ENCODE measurements at places on chromosomes 2 and 18. TPM values are rescaled to one million over a fixed set of nuclear protein-coding genes. Genes with fewer than 3 reads are reported as not detected.
A peak's percentile ranks its signal among the peaks of the same experiment; 100 is the strongest.

GRCh38 chr2:24768601-24769000 is 24.6 kb downstream of the PTRHD1 start:
- no peak for DNase-seq

GRCh38 chr2:124913868-124914267 is 888.8 kb downstream of the CNTNAP5 start:
- DNase-seq = no peak

DNA sequence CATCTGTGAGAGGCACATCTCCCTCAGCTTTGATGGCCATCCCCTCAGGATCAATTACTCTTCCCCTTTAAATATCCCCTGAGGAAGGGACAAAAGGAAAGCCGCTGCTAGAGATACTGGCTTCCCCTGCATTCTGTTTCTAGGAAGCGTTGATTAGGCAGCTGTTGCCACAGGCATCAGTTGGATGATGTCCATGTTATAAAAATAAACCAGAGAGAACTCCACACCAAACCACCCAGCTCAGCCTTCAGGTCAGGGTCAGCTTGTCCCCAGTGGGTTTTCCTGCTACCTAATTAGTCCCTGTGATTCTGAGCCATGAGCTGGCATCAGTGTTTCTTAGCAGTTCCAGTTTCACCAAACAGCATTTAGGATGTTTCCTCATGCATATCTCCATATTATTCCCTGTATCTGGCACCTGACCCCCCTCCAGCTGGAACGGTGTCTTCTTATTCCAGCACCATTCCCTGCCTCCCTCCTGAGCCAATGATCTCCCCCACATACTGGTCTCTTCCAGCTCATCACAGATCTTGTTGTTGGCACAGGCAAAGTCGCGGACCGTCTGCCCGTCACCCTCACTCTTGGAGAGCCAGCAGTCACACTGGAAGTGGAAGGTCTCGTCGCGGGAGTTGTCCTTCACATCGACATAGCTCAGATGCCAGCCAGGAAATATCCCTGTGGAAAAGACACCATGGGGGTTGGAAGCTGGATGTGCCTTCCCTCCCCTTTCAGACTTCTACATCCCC is 168.4 kb downstream of the LOXHD1 start:
- no peak for DNase-seq

DNA sequence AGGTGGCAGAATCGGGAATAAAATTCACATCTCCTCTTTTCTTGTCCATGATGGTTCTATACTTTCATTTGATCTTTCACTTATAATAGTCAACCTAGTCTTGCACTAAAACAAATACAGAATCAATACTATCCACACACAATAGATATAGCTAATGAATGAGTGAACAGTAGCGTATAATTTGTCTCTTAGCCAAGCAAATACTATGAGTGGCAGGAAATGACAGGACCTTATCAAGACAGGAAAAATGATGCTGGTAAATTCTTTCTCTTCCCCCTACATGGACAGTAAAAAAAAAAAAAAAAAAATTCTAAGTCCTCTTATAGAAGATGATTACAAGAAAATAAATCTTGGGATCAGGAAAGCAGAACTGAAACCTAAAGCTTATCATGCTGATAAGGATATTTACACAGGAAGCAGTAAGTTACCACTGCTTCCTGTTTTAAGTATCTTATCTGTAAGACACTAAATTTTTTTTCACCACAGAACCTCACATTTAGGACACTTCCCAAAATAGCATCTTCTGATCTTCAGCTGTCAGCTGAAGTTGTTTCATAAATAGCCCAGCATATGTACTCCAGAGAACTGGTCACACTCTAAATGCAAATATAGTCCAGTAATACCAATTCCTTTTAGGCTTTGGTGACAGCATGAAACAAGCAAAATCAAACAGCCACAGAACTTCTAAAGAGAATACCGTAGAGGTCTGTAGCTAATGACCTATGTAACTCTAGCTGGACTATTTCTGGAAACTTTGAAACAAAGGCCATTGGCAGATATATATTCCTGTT is 27.0 kb downstream of the IRS1 start:
- peak; percentile 26 for DNase-seq

DNA sequence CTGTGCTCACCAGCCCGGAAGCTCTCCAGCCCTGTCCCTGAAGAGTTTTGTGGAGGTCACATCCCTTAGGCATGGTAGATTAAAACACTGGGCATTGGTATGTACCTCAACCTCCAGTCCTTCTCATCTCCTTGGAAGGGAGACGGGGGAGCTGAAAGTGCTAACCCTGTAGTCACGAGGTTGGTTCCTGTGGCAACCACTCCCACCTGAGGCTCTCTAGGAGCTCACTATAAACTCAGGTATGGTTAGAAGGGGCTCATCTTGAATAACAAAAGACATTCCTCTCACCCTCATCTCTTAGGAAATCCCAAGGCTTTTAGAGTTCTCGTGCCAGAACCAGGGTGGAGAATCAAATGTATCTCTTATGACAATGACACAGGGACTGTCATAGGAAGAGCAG is 43.0 kb upstream of the MGAT4A start:
- DNase-seq = no peak

- peak; percentile 65 for DNase-seq
Observed at GRCh38 chr18:32093102-32093511, 1.4 kb downstream of the RNF138 start.

DNA sequence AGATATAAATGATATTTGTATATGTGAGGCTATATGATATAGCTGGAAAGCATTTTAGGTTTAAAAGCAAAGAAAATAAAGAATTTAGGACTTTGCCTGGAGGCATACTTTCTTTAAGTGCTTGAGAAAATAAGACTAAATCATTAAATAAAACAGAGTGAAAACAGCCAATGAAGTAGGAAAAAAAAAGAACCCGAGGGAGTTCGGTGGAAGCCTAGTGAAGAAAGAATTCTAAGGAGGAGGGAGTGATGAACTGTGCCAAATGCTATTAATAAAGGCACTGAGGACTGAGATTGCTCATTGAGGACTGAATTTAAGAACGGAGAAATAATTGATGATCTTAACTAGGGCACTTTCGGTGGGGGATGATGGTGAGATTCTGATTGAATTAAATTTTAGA is 573.5 kb downstream of the DSC3 start:
- no peak for DNase-seq

- DNase-seq = no peak
Observed at GRCh38 chr18:70688286-70688685, 399.4 kb downstream of the SOCS6 start.

DNA sequence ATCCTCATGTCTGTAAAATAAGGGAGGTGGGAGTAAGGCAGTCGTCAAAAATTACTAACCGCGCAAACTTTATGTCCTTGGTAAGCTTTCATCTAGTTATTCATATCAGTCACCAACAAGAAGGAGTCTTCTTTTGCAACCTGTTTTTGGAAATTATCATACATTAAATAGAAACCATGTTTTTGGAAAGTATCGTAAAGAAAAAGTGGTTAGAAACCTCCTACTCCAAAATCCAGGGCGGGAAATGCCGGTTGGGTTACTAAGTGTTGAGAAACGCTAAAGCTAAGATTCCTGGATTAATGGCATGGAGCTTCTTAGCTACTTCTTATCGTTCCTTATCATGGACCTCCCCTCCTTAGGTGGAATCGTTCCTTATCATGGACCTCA is 778 bp downstream of the BBS5 start:
- DNase-seq = no peak

GRCh38 chr18:48929941-48930713 is 20.6 kb downstream of the SMAD7 start:
- no peak for DNase-seq

DNA sequence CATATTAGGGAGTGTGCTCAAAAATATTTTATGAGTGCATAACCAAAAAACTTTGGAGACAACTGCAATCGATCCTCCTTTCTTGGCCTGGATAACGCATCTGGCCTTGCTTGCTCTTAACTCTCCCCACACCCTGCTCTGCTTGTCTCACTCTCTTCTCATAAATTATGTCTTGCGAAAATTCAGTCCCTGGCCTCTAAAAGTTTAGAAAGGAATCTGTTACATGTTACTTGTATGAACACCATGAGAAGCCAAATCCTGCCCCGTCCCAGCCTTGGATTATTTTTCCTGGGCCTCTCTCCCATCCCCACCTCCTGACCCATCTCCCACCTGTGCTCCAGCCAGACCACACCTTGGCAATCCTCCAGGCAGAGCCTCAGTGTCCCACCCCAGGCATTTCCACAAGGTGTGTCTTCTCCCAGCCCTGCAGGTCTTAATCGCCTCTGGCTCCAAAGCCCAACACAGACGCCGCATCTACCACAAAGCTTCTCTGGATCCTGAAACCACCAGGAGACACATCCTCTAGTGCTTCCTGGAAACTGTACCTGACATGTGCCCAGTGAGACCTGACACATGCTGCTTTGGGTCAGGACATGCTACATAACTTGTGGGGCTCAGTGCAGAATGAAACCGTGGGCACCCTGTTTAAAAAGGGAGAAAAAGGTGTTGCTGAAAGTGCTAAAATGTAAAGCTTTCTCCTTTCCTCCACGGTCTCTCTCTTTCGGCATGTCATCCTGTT is 99.6 kb upstream of the ST3GAL5 start:
- DNase-seq = no peak

GRCh38 chr18:79123948-79124347 is 54.8 kb downstream of the ATP9B start:
- no peak for DNase-seq

GRCh38 chr18:59072727-59073421 is 66.8 kb upstream of the SEC11C start:
- DNase-seq = no peak

- peak; percentile 48 for DNase-seq
Observed at GRCh38 chr18:80154293-80154692, 45.2 kb downstream of the ADNP2 start.

GRCh38 chr2:147433822-147434221 is 411.0 kb upstream of the ACVR2A start:
- DNase-seq = no peak

DNA sequence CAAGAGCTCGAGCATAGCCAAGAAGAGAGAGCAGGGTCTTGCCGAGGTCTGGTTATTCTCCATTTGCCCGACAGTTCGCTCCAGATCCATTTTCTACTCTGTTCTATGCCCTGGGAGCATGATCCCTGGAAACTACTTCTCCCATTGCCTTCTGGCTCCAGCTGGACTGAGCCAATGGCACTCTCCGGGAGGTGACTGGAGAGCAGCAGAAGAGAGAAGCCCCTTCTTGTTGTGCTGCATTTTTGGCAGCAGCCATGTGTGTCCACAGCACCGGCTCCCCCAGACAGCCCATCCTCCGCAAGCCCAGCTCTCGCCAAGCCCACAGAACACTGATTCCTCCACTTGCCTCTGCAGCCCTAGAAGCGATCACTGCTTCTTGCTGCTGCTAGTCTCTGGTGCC is 345.5 kb downstream of the TNS1 start:
- DNase-seq = no peak

DNA sequence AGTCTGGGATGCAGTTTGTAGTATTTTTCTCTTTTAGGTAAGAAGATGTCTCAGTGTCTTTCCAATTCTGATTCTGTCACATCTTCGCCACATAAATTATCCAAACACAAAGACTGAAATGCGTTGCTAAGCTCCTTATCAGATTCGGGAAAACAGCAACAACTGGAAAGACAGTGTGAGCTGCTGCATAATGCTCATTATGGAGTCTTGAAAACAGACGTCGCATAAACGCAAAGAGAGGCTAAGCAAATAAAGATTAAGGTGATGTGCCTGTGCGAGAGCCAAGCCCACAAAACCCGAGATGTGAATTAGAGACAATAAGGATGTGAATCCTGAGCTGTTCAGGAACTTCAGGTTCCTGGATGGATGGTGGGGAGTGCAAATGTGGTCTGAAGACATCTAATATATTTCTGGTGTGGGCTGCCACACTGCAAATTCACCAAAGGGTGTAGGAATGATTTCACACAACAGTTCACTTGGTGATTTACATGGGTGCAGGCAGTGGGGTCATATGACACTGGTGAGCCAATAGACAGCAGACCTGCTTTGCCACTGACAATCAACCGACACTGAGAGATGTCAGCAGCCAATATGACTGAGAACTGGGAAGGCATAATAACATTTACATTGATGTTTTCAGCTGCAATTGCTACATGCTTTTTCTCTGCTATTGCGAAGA is 195.8 kb downstream of the MTX2 start:
- DNase-seq = no peak

DNA sequence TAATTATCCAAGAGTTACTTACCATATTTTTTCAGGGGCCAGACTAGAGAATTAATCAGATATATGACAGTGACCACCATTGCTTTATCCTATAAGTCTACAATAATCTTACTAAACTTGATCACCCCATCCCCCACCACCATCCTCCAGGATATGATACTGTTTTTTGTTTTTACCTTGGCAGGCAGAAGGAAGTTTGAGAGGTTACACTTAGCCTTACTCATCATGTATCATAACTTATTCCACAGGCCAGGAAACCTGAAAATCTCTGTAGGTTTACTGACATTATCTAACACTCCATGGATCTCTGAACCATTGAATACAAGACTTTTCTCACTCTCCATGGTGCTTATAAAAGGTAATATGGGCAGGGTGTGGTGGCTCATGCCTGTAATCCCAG is 602.7 kb downstream of the KCNJ3 start:
- DNase-seq = no peak

DNA sequence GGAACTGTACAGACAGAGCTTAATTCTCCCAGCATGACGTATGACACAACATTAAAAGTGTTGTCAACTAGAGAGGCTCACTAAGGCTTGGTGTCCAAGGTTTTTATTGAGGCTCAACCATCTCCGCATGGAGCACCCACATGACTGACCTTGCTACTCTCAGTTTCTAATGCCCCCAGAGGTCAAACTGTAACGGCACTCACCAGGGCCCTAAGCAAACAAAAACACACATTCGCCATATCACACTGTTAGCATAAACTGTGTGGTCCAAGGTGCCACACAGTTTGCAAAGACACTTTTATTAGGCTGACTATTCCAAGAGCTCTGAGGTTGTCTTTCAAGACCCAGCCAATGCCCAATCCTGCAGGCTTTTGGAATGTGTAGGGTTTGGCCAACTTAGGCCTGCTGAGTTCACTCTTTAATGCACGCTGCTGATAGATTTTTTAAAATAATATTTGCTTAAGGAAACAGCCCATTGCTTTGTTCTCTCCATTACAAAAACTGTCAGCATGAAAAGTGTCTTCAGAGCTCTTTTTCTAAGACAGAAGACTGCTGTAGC is 114.9 kb downstream of the DSC3 start:
- DNase-seq = no peak

- peak; percentile 1 for DNase-seq
Observed at GRCh38 chr2:154375579-154375931, 322.9 kb upstream of the KCNJ3 start.

DNA sequence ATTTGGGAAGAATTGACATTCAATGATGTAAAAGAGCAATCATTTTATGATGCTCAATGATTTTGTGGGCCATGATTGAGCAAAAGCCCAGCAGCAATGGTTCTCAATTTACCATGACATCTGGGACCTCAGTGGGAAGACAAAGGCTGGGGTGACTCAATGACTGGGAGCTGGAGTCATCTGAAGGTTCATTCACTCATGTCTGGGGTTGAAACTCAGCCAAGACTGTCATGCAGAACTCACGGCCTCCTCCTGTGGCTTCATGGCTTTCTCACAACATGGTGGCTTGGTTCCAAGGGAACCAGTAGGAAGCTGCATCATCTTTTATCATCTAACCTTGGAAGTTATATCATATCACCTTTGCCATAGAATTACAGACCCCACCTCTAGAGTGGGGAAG is 45.1 kb upstream of the CD226 start:
- DNase-seq = peak; percentile 48

- DNase-seq = no peak
Observed at GRCh38 chr2:188572592-188572991, 280.9 kb downstream of the GULP1 start.

SCG2 gene
- total RNA-seq = under 0.01 TPM

SIGLEC15 gene
- total RNA-seq = under 0.01 TPM

UGT1A8 gene
- not detected for total RNA-seq

CASP10 gene
- 30.1 TPM for total RNA-seq

AOX1 gene
- total RNA-seq = 6.1 TPM

FOXI3 gene
- not detected for total RNA-seq

RFTN2 gene
- 13.3 TPM for total RNA-seq

GPR45 gene
- total RNA-seq = not detected

MDH1B gene
- total RNA-seq = under 0.01 TPM

Measured in lung microvascular endothelial cell (primary cell).